ENCODE measurements at places on chromosomes 2 and 18. TPM values are rescaled to one million over a fixed set of nuclear protein-coding genes. Genes with fewer than 3 reads are reported as not detected.

GRCh38 chr2:123670286-123670685, 354.8 kb upstream of the CNTNAP5 start:
- DNase-seq = no peak

DNA sequence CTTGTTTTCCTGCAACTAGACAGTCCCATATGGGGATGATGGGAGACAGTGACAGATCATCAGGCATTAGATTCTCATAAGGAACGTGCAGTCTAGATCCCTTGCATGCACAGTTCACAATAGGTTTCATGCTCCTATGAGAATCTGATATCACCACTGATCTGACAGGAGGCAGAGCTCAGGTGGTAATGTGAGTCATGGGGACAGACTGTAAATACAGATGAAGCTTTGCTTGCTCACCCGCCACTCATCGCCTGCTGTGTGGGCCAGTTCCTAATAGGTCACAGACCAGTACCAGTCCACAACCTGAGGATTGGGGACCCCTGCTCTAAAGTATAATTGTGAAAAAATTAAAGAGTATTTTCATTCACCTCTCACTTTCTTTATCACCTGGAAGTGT, 23.6 kb upstream of the RAB1A start:
- DNase-seq = no peak

The THAP4 gene
- 47.2 TPM for polyA plus RNA-seq

The LRRTM1 gene
- 0.48 TPM for polyA plus RNA-seq

GRCh38 chr2:135279209-135279608, 227.1 kb downstream of the RAB3GAP1 start:
- DNase-seq = no peak

DNA sequence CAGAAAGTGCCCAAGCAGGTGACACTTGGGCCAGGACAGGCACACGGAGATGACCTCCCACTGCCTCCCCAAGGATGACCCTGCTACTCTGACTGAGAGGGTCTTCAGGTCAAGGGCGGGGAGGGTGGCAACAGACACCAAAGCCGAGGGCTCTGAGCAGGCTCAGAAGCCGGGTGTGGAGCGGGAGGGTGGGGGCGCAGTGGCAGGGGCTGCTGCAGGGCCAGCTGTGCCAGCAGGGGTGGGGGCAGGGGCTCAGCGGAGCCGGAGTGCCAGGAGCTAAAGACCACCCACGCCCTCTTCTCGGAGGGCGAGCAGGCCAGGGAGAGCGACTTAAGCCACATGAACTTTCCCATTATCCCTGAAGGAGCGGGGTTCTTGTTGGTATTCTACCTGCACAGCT, 93.3 kb upstream of the MBOAT2 start:
- no peak for DNase-seq

DNA sequence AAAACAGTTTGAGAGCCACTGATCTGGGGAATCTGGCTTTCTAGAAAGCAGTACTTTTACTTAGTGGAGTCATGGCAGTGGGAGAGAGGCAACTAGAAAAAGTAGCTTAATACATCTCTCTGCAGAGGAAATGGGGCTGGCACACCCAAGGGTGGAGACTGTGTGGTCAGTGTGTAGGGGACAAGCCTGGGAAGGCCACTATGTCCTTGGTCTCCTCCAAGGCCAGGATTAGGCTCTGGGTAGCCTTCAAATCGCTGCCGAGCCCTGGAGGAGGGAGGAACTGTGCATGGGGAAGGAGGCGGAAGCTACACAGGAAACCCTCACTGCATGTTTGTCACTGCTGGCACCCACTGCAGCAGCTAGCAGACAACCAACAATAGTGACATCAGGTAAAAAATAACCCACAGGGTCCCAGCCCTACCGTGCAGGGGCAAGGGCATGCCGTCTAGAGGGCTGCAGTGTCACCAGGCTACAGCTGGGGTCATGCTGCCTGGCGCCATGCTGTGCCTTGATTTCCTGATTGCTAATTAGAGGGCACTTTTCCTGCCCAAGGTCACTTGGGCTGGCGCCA, 34.8 kb downstream of the LBH start:
- no peak for DNase-seq

DNA sequence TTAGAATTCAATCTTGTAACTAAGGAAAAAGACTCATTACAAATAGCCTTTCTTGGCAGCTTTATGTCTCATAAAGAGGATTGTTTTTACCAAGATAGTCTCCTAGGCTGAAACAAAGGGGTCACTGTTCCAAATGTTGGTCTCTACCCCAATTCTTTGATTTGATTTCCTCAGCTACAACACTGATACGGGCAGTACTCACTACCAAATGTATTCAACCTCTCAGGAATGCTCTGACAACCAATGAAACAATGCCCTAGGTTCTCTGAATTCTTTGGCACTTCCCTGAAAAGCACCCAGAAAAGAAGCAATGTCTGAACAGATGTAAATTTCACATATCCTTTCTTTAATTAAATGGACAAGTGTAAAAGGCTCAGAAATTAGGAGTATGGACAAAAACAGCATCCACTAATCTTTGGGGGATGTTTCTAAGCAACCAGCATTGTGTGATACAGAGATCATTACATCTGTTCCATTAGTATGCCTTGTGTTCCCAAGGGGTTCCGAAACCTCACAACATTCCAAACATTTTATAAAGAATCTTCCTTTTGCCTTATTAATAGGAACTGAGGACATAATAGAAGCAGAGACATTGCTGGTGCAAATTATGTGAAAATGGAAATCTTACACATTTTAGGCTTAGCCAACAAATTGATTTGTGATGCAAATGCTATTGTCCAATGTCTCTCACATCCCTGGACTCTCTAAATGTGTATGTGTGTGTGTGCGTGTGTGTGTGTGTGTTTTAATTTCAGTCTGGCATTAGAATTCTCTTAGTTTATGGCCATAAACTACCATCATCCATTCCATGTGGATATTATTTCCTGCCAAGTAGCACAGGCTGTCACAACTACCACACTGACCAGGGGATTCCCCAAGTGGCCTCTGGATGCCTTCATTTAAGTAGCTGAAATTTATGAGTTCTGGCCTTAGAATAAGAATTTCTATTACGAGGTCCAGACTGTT, 276.0 kb downstream of the MTX2 start:
- DNase-seq = no peak

GRCh38 chr2:144230448-144231085, 289.4 kb downstream of the ZEB2 start:
- DNase-seq = no peak

The ALLC gene
- not detected for polyA plus RNA-seq

DNA sequence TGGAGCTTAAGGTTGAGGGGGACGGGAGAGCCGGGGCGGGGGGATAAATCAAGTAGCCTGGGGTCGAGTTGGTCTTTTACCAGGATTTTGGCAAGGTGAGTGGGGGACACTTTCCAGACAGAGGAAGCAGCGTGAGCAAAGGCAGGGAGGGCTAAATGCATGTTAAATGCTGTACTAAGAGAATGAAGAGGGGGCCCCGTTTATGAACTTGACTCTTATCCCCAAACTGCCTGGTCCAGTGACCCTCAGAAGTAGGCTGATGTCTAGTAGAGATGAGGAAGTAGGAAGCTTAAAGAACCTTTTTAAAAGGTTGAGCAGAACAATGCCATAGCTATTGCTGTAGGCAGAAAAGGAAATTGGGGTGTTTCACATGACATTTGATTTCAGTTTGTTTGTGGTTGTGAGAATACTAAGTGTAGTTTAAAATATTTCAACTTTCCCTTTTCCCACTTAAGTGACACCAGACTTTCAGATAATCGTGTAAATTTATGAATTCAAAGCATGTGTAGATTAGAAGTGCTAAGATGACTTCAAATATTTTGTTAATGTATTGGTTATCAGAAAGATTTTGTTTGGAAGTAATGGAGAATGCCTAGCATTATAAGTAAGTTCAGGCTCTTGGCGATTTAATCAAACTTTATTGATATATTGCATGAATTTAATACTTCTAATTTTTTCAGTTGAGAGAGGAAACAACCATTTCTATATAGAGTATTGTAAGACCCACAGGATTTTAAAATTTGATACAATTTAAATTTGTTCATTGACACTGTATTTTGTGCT, 1.8 kb downstream of the REL start:
- peak; percentile 17 for DNase-seq

- no peak for DNase-seq
Observed at GRCh38 chr2:65013776-65014175, 24.6 kb downstream of the SLC1A4 start.

The KIAA2012 gene
- polyA plus RNA-seq = 0.19 TPM

DNA sequence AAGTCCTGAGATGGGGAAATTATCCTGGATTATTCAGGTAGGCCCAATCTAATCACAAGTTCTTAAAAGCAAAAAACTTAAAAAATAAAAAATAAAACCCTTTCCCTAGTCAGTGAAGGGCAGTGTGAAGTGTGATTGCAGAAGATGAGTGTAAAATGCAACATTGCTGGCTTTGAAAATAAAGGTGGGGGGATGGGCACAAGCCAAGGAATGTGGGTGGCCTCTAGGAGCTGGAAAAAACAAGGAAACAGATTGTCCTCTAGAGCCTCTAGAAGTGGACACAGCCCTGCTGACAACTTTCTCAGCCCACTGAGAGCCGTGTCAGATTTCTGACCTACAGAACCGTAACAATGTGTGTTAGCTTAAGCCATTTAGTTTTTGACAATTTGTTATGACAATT, 184.3 kb upstream of the HNRNPA3 start:
- DNase-seq = no peak

- DNase-seq = no peak
Observed at GRCh38 chr2:222477962-222478608, 53.7 kb downstream of the SGPP2 start.

- DNase-seq = no peak
Observed at GRCh38 chr2:100625717-100626116, 62.9 kb downstream of the PDCL3 start.

Measured in hindlimb muscle (tissue), 1 donor.